CD4-positive, alpha-beta T cell (primary cell): ENCODE measurements at places on chromosomes 4 and X.

GRCh38 chrX:48834383-48834709 is 1.1 kb downstream of the PCSK1N start:
- no peak for DNase-seq

GRCh38 chr4:186689476-186689875 is 34.2 kb downstream of the FAT1 start:
- no peak for DNase-seq

DNA sequence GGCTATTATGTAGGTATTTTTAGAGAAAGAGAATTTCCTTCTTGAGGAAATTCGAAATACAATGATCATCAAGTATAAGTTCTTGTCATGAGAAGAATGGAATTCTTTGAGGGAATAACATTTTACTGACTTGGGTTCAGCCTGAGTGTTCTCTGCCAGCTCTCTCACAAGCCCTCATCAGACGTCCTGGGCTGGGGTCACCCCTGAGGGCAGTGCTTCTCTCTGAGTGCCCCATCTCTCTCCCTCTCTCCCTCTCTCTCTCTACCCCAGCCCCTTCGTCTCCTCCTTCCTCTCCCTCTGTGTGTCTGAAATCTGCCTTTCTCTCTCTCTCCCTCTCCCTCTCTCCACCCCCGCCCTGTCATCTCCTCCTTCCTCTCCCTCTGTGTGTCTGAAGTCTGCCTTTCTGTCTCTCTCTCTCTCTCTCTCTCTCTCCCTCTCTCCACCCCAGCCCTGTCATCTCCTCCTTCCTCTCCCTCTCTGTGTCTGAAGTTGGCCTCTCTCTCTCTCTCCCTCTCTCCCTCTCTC is 241.7 kb upstream of the PSAPL1 start:
- no peak for DNase-seq

- DNase-seq, result no peak
These were observed 53.2 kb upstream of the TNIP3 start for GRCh38 chr4:121217351-121217750.

DNA sequence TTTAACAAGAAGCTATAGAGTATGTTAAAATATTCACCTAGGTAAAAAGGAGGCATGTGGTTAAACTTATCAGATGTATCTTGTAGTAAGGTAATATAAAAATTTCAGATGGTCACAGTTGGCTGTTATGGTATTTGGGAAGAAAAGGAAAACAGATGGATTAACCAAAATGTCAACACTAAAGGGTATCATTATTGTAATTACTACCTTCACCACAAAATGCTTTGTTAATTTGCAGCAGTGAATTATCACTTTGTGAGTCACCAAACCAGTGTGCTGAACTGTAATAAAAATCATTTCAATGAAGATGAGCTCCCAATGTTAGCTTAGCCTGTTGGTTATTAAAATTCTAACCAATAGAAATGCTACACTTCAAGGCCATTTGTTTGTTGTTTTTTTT is 233.9 kb downstream of the RPA4 start:
- DNase-seq, result no peak

- no peak for DNase-seq
These were observed 47.0 kb upstream of the ARSJ start for GRCh38 chr4:114026447-114026846.

GRCh38 chr4:26361297-26361696 is 40.5 kb downstream of the RBPJ start:
- DNase-seq, result no peak

- DNase-seq, result no peak
These were observed 541 bp downstream of the AIMP1 start for GRCh38 chr4:106316773-106317409.

DNA sequence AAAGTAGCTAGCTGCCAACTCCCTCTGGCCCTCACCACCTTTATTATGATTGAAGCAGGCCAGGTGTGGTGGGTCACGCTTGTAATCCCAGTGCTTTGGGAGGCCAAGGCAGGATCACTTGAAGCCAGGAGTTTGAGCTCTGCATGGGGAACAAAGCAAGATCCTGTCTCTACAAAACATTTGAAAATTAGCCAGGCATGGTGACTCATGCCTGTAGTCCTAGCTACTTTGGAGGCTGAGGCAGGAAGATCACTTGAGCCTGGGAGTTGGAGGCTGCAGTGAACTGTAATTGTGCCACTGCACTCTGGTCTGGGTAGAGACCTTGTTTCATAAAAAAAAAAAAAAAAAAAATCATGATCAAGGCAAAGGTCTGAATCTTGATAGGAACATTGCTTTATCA is 467.0 kb upstream of the DIPK2B start:
- no peak for DNase-seq

GRCh38 chr4:8368998-8369397 is 71.5 kb downstream of the ACOX3 start:
- no peak for DNase-seq

- DNase-seq, result no peak
These were observed 983.6 kb downstream of the RPA4 start for GRCh38 chrX:97867266-97867665.

DNA sequence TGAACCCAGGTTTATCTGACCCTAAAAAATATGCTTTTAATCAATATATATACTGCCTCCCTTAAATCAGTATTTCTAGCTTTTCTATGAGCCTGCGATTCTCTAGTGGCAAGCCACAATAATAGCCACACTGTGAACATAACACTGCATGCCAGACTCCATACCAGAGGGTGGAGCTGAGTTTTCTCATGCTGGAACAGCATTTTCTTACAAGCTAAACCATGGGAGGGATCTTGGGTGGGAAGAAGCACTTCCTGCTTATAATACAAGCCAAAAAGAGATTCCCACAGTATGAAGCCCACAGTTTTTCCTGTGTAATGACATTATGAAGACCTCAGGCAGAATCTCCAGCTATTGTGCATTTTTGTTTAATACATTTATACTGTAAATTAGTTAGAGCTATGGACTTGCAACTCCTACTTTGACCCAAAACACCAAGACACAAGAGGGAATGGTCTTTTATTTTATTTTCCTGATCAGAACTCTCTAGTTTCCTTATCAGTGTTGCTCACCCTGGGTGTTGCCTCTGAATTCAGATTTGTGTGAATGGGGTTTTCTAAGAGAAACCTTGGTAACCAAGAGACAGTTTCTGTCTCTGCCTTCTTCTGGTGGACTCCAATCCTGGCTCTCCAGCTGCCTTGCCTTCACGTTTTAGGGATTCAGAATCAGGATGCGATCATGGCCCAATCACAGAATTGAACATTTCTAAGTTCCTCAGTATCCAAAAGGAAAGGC is 74.5 kb upstream of the EOLA2 start:
- no peak for DNase-seq

DNA sequence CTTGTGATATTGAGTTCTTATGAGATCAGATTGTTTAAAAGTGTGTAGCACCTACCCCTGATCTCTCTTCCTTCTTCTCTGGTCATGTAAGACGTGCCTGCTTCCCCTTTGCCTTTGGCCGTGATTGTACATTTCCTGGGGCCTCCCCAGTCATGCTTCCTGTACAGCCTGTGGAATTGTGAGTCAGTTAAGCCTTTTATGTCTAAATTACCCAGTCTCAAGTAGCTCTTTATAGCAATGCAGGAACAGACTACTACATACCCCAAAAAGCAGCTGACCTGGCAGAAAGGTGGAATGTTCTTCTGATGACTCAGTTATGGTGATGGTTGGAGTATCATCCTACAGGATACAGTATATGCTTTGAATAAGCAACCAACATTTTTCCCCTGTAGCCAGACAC is 11.4 kb upstream of the MCUB start:
- DNase-seq, result no peak

DNA sequence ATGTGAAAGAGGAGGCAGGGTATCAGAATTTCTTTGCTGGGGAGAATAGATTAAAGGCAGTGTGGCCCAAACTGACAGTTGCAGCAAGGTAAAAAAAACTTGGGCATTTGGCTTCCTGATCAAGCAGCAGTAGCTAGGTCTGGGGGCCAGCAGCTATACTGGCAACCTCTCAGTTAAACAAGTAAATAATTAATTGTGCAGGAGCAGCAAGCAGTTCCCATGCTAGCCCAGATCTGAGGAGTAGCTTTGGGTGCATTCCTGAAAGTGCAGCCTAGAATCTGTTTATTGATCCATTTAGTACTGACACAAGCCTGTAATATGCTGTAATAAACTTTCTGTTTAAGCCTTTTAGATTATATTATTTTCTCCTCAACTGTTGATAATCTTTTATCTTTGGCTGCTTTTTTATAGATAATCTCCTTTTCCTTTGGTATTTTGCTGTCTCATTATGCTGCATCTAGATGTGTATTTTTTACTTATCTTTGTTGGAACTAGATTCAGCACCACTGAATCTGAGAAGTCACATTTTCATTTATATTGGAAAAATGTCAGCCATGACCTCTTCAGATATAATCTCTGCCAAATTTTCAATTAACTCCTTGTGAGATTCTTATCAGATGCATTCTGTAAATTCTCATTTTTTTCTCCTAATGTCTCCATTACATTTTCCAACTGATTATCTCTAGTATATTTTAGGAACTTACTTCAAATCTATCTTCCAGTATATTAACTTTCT is 276.3 kb downstream of the STPG2 start:
- no peak for DNase-seq

DNA sequence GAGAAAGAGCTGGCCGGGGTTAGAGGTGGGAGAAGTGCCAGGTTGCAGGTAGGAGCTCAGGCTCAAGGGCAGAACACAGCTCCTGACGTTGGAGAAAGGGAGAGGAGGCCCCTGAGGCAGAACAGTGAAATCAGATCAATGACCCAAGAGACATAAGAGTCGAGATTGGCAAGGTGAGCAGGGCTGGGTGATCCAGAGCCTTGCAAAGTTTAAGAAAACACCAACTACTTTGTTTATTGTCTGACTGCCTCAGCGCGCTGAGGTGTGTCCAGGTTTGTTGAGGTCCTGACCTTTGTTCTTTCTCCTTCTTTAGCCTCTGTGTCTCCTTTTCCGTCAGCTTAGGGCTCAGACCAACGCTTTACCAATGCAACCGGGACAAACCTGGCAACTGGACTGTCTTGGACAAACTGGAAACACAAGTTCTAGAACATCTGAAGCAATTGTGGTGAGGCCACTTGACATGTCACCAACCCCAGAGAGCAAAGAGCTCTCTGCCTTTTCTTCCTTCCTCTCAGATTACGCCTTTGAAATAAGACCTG is 28.3 kb downstream of the CHRNA9 start:
- no peak for DNase-seq

DNA sequence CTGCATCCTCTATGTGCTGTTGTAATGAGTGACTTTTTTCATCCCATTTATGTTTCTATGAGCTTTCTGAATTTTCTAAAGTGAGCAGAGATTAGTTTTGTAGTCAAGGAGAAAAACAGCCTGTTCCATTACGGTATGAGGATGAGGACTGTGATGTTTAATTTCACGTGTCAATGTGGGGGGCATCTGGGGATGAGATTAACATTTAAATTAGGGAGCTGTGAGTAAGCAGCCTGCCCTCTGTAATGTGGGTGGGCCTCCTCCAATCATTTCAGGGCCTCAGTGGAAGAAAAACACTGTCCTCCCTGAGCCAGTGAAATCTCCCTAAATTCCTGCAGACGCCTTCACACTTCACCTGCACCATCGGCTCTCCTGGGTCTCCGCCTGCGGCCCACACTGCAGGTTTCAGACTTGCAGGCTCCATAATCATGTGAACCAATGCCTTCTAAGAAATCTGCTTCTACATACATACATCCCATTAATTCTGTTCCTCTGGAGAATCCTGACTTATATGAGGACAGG is 121.7 kb downstream of the AFAP1 start:
- no peak for DNase-seq

DNA sequence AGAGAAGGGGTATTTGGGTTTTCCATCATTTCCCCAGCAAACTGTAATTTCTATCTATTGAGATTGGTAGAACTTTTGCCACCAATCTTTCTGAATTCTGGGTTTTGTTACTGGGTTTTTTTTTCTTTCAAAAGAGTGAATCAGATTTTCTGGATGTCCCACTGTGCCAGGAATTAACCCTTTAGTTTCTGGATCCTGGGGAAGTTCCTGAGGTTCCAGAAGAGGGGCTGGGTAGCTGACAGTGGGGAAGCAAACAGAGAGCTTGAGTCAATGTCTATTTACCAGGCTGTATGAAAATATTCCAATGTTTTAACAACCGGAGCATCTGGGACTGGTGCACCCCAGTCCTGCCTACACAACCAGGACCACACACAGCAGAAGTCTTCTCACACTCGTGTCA is 25.8 kb upstream of the SOD3 start:
- DNase-seq, result no peak

- peak; percentile 64 for DNase-seq
These were observed 628 bp downstream of the MXD4 start for GRCh38 chr4:2261110-2261852.

DNA sequence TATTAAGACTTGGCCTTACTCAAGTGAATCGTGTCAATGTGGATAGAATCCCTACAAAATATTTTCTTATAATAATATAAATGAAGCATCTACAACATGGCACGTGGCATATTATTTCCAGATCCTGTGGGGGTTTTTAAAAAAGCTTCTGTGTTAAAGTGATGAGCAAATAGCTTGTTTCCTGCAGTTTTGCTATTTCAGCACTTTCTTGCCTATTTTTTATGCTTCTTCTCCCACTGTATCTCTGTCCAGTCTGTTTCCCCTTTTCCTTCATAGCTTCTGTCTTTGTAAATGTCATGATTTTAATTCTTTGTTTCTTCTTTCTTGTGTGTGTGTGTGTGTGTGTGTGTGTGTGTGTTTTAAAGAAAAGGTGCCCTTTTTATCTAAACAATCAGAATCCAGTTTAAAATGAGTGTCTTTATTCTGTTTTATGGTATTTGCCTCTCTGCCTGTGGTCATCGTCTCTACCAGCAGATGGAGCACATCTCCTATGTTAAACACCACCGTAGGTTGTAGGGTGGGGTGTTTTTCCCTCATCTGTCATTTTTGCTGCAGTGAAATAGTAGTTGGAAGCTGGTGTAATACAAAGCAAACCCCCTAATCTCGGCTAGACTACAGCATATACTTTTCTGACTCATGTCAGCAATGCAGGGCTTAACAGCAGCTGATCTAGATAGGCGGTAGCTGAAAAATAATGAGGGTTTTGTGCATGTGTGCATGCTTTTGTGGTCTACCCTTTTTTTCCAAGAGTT is 33.1 kb downstream of the FTHL17 start:
- DNase-seq, result no peak

GRCh38 chrX:124045109-124045508 is 83.6 kb downstream of the STAG2 start:
- DNase-seq, result no peak
